ENCODE measurements at places on chromosomes 6 and 20. TPM values are rescaled to one million over a fixed set of nuclear protein-coding genes. Genes with fewer than 3 reads are reported as not detected.

BHLHE23 gene
- total RNA-seq: not detected

IRAK1BP1 gene
- 23.1 TPM for total RNA-seq

BTNL2 gene
- not detected for total RNA-seq

OGFRL1 gene
- total RNA-seq: 63.9 TPM

MCHR2 gene
- 1.6 TPM for total RNA-seq

OR12D3 gene
- total RNA-seq: not detected

OR2H2 gene
- total RNA-seq: not detected

WFDC5 gene
- not detected for total RNA-seq
